NCI-H1092 (cell line): ENCODE measurements at places on chromosomes 2 and 18.
A peak's percentile ranks its signal among the peaks of the same experiment; 100 is the strongest.

GRCh38 chr18:62369129-62369644, 44.1 kb downstream of the TNFRSF11A start:
- no peak for DNase-seq

GRCh38 chr2:85111819-85112281, 21.3 kb upstream of the TCF7L1 start:
- no peak for DNase-seq

DNA sequence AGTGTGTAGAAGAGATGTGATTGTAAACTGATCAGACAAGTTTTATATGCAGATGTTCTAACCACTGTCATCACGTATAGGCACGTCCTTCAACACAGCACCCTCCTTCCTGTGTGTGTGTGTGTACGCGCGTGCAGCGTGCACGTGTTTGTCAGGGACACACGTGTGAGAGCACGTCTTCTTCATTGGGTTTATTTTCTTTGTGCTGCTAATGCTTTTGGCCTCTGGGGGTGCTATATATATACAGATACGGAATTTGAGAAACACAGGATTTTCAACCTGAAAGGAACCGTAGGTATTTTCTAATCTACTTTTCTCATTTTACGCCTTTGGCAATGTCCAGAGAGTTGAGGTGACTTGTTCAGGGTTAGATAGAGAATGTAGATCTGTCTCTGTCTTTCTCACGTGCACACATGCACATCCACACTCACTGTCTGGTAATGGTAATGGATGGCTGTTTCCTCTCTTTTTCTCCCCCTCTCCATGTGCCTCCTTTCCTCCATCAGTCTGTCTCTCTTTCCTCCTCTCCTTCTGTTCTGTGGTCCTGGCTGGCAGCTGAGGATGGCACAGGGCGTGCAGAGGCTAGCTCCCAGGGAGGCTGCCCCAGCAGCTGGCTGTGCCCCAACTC, 13.4 kb upstream of the CELF4 start:
- peak; percentile 13 for DNase-seq

- no peak for DNase-seq
These were observed 205.5 kb upstream of the SP5 start for GRCh38 chr2:170509452-170510193.

- no peak for DNase-seq
These were observed 126.6 kb upstream of the PDE1A start for GRCh38 chr2:182553483-182553882.

- DNase-seq = no peak
These were observed 18.5 kb upstream of the RBBP8 start for GRCh38 chr18:22914633-22915032.

GRCh38 chr2:11239666-11240462, 84.6 kb downstream of the SLC66A3 start:
- DNase-seq = no peak

DNA sequence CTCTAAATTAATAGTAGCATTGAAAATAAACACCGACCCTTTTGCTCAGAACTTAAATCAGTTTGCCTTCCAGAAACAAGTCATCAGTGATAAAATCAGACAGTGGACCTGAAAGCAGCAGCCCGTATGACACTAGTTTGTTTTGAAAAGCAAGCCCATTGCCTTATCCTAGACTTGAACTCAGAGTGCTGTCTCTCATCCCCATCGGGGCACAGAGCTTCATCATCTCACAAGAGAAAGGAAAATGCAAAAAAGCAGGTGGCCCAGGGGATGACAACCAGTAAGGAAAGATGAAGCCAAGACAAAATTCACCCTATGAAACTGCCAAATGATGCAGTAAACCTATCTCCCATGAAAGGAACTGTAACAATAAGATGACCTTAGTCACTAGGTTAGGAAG, 71.2 kb downstream of the CERKL start:
- DNase-seq = no peak

DNA sequence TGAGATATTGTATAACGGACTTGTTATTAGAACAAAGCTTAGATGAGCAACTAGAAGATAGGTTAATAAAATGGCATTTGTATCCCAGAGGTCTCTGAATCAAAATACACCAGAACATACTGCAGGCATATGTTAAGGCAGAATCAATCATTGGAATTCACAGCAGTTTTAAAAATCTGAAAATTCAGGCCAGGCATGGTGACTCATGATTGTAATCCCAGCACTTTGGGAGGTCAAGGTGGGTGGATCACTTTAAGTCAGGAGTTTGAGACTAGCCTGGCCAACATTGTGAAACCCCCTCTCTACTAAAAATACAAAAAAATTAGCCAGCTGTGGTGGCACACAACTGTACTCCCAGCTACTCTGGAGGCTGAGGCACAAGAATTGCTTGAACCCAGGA, 405.2 kb downstream of the ZEB2 start:
- DNase-seq = no peak

- no peak for DNase-seq
These were observed 523.3 kb upstream of the SYT4 start for GRCh38 chr18:43800584-43800983.

DNA sequence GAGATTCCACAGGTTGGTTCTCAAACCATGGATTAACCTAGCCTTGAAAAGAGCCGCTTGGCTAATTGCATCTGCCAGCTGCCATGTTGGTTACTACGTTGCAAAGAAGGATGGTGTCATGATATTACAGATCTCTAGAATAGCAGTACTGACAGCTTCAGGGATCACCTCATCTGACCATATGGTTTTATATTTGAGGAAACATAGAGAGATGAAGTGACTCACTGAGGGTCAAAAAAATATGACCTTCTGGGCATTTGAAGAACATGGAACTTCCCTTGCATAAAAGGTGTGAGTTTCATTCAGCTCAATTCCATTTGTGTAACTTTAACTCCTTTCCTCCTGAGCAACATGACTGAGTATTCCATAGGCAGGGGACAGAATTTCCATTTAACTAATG, 242.3 kb downstream of the SETBP1 start:
- DNase-seq = no peak

GRCh38 chr2:80473796-80474195, 169.2 kb upstream of the LRRTM1 start:
- DNase-seq = no peak

GRCh38 chr18:62328586-62329525, 3.7 kb downstream of the TNFRSF11A start:
- DNase-seq = no peak

DNA sequence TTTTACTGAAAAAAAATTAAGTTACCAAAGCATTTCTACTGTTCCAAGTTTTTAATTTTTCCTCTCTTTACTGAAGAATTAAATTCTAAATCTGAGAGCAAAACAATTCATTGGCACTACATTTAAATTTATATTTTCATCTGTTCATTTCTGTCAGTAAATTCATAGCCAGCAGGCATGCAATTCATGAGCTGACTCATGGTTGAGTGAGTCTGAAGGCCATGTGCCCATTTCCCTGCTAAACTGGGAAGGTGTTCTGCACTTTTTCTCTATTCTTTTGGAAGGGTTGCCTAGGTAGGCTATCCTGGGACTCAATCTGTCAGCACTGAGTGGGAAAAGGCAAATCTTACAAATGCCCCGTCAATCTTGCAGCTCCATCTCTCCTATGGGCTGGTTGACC, 88.7 kb downstream of the KLHL14 start:
- DNase-seq = no peak

- DNase-seq = no peak
These were observed 259.1 kb downstream of the LNPK start for GRCh38 chr2:175743011-175743410.

GRCh38 chr2:147471126-147471525, 373.7 kb upstream of the ACVR2A start:
- no peak for DNase-seq
